ENCODE measurements at places on chromosomes 1 and 21.

- DNase-seq = no peak
These were observed 347.8 kb downstream of the DUSP10 start for GRCh38 chr1:221394011-221394544.

DNA sequence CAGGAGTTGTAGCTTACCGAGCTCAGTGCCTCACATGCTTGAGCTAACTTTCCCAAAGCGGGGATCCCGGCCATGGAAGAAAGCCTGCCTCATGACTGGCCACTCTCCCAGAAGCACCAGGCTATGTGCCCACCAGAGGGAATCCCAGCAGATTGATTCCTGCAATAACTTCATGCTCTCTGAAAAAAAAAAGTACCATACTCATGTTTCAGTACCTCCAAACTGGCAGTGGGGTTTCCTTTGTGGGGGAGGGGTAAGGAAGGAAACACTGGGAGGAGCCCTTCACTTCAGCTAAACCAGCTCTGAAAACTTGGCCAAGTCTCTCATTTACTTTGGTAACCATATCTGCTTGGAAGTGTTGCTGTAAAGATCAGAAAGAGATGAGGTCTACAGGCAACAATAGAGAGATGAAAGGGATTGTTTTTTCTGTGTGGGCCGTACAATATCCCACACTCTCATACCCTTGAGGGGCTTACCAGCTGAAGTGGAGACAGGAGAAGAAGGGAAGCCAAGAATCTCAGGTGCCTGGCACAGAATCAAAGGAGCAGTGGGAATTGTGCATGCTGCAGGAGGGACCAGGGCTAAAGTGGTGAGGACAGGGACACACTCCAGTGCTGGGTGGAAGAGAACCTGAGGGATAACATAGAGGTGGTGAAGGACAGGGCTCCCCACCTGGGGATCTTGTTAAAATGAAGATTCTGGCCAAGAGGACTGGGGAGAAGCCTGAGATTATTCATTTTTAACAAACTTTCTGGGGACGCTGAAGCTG is 42.4 kb upstream of the TACSTD2 start:
- no peak for DNase-seq

DNA sequence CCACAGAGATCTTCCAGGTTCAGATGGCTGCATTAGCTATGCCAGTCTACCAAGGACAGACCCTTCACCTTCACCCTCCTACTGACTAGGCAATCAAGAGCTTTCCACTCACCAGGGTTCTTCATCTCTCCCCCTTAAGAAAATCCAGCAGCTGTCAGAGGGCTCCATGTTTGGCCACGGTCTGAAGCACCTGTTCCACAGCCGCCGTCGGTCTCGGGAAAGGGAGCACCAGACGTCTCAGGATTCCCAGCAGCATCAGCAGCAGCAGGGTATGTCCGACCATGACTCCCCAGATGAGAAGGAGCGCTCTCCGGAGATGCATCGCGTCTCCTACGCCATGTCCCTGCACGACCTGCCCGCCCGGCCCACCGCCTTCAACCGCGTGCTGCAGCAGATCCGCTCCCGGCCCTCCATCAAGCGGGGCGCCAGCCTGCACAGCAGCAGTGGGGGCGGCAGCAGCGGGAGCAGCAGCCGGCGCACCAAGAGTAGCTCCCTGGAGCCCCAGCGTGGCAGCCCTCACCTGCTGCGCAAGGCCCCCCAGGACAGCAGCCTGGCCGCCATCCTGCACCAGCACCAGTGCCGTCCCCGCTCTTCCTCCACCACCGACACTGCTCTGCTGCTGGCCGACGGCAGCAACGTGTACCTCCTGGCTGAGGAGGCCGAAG is 13.8 kb downstream of the TMCC2 start:
- no peak for DNase-seq

DNA sequence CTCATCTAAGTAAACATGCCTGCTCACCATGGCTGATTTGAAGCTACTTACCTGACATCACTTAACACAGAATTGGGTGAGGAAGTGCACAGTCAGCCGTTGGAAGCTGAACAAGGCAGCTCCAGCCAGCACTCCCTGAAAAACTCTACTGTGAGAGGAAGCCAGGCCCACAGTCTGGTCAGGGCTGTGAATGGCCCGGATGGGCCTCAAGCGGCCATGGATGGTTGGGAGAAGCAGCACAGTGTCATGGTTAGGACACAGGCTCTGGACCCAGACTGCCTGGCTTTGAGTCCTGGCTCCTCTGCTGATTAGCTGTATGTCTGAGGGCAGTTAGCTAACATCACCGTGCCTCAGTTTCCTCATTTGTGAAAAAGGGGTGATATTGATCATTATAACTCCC is 267.8 kb downstream of the GRIK3 start:
- DNase-seq = no peak

GRCh38 chr1:3119725-3120124 is 50.7 kb downstream of the PRDM16 start:
- DNase-seq = no peak

DNA sequence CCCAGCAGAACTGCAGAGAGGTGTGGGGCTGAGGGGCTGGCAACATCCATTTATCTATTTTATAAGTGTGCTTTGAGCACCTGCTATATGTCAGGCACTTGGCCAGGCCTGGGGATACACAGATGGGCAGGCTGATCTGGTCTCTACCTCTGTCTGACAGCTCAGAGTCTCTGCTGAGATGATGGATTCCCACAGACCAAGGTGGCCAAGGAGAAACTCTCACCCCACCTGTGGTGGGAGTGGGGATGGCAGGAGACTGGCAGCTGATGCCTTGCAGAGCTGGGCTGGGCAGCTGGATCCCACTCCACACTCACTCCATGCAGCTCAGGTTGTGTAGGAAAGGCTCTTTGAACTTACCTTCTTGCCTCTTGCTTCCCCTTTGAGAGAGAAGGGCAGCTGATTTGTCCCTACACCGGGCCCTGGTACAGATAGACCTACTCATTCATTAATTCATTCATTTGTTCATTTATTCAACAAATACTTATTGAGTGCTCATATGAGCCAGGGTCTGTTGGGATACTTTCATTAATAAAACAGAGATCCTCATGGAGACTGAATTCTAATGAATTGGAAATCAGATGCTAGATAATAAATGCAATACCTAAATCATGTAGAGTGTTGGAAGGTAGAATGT is 9.0 kb downstream of the ADORA1 start:
- DNase-seq = no peak

DNA sequence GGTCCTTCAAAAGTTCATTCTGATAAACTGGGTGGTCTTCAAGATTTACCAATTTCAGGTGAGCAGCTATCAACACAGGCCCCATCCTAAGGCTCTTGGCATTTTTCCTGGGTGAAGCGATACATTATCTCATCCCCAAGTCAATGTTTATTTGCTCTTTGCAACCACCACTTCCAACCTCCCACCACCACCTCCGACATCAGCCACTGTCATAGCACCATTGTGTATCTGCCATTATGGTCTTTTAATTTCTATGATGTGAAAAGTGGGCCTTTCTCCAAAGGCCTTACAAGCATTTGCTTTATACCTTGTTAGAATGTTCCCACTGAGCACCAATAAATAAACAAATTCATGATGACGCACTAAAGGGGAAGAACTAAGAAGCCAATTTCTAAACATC is 47.2 kb downstream of the TBX15 start:
- DNase-seq = no peak

DNA sequence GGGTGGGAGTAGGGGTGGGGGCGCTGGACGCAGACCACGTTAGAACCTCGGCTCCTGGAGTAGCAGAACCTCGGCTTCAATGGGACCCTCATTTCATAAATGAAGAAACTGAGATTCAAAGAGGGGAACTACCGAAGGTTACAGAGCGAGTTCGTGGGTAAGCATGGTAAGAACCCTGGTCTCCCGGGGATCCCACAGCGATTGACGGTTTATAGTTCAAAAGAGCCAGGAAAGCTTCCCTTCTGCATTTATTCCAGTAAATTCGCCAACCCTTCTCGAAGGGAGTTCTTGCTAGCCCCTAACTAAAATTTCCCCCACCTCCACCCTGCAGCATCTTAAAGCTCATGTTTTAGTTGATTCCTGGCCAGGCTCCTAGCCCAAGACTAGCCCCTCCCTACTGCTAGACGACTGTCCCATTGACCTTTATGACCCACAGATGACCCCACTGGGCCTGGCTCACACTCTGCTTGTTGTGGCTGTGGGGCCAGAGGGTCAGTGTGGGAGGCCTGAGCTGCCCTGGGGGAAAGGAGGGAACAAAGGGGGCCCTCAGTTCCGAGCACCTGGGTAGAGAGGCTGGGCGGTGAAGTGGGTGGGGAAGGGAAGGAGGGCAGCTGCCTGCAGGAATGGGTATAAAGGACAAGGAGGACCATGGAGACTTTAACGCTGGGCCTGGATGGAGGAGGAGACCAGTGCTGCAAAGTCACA is 558 bp upstream of the KIF21B start:
- no peak for DNase-seq

GRCh38 chr1:15584489-15585363 is at the start of gene AGMAT:
AGMAT (minus strand) TSS chr1:15585051; CDS start chr1:15584967, 84 bp downstream.
- peak; percentile 52 for DNase-seq

- no peak for DNase-seq
These were observed 433.1 kb downstream of the CAMTA1 start for GRCh38 chr1:7218210-7218832.

DNA sequence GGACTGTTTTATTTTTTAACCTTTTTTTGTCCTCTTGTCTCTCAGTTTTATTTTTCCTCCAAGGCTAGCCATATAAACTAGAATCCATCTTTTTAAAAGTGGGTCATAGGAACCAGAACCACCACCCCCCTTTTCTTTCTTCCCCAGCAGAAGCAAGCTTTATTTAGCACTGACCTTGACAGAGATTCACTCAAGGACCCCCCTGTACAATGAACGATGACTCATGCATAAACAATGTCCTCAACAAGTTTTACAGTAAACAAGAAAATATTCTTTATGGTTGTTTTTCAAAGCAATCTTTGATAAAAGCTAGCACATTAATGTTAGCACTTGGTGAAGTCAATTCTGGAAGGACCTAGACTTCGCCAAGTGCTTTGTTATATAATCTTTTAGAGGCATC is 14.1 kb downstream of the PKN2 start:
- no peak for DNase-seq

DNA sequence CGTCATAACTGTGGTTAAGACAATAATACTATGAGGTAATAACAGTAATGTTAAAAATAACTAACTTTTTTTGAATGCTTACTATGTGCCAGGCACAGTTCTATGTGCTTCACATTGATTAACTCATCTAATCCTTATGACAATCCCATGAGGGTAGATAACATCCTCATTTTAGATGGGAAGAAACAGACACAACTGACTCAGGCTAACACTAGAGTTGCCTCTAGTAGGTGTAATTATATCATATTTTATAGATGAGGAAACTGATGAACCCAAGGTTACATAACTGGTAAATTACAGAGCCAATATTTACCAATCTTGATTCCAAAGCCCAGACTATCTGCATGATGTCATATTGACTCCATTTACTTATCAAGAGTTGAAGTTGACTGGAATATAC is 23.5 kb downstream of the SERPINC1 start:
- DNase-seq = no peak

- no peak for DNase-seq
These were observed 59.5 kb downstream of the ACBD3 start for GRCh38 chr1:226126824-226127569.

DNA sequence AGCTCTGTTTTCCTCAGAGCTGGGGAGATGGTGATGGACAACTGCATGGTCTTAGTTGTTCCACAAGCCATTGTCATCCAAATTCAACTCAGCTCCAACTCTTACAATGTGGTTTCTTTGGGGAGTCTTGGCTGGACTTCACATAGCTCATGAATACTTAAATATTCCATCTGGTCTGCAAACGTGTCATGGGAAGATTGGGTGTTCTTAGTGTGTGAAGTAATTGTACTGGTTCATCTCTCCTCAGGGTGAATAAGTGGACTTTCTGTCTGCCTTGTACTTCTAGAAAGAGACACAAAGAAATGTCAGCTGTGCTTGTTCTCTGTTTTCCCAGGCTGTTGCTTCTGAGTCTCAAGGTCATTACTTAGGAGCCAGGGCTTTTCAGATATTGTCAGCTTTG is 106.6 kb downstream of the VPS13D start:
- DNase-seq = no peak

DNA sequence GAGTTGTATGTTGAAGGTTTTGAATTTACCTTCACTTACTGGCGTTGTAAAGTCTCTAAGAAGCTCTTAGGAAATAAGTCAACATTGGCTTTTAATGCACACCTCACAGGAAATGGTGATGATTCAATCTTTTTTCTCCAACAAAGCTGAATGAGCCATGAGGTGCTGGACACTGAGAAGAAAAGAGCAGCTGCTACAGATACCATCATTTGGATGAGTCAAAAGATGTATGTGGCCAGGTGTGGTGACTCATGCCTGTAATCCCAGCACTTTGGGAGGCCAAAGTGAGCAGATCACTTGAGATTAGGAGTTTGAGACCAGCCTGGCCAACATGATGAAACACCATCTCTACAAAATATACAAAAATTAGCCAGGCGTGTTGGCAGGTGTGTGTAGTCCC is 3.3 kb upstream of the IL23R start:
- no peak for DNase-seq
